ENCODE measurements at places on chromosomes 12 and 14. TPM values are rescaled to one million over a fixed set of nuclear protein-coding genes. Genes with fewer than 3 reads are reported as not detected.

DNA sequence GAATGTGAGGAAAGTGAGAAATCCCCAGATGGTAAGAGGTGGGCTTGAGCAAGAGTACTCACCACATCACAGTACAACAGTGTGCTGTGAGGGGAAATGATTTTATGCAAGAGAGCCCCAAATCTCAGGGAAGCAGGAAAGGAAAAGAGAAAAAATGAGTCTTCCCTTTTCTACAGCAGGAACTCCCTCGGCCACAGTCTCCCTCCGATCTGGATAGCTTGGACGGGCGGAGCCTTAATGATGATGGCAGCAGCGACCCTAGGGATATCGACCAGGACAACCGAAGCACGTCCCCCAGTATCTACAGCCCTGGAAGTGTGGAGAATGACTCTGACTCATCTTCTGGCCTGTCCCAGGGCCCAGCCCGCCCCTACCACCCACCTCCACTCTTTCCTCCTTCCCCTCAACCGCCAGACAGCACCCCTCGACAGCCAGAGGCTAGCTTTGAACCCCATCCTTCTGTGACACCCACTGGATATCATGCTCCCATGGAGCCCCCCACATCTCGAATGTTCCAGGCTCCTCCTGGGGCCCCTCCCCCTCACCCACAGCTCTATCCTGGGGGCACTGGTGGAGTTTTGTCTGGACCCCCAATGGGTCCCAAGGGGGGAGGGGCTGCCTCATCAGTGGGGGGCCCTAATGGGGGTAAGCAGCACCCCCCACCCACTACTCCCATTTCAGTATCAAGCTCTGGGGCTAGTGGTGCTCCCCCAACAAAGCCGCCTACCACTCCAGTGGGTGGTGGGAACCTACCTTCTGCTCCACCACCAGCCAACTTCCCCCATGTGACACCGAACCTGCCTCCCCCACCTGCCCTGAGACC is 7.8 kb downstream of the ATN1 start:
- no peak for DNase-seq

DNA sequence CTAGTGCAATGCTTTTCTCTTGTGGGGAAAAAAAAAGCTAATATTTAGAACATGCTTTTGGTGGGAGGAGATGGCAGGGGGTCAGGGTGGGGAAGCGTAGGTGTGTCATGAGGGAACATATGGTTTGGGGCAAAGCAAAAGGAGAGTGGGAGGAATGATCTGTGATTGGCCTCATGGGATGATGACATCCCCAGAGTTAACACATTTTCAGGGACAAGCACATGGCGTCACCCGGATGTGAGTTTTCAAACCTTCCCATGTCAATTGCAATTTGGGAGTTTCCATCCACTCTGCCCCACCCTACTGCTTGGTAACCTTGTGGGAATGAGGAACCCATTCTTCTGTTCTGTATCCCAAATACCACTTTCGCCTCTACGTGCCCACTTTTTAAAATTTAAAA is 164.2 kb downstream of the SSPN start:
- DNase-seq = no peak

The YY1 gene
- total RNA-seq = 107 TPM

The SENP1 gene
- total RNA-seq = 50.1 TPM
